ENCODE measurements at places on chromosomes 2 and 18.

DNA sequence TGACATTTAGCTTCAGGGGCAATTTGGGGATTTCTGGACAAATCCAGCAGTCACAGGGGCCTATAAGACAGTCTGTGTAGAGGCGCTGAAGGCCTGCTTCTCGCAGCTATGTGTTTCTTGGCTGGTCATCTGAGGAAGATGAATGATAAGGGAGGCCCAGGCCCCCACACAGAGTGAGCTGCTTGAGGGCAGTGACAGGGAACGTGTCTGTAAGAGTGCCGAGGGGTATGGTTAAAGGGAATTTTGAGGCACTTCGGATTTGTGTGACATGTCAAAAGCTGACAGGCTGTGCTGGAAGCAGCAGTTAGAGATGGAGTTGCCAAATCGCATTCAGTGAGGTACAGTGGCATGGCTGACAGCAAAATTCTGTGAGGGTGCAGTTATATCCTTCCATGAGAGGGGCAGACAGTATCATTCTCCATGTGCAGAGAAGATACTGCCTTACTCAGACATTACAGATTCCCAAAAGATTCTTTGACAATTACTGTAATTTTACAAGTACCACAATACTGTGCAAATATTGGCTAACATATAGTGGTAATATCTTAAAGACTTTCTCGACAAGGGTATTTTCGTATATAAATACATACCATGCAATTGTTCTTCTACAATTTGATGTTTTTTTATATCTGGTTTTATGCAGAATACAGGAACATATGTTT lies 74.0 kb downstream of the CERS6 start:
- no peak for DNase-seq

- no peak for DNase-seq
Observed at GRCh38 chr2:205746420-205746785, 64.1 kb downstream of the NRP2 start.

GRCh38 chr2:15667809-15668556 lies 76.3 kb downstream of the DDX1 start:
- no peak for DNase-seq

GRCh38 chr18:72180689-72181088 lies 363.5 kb downstream of the CBLN2 start:
- no peak for DNase-seq

GRCh38 chr2:240575101-240575965 lies 7.0 kb downstream of the RNPEPL1 start:
- DNase-seq, result no peak

DNA sequence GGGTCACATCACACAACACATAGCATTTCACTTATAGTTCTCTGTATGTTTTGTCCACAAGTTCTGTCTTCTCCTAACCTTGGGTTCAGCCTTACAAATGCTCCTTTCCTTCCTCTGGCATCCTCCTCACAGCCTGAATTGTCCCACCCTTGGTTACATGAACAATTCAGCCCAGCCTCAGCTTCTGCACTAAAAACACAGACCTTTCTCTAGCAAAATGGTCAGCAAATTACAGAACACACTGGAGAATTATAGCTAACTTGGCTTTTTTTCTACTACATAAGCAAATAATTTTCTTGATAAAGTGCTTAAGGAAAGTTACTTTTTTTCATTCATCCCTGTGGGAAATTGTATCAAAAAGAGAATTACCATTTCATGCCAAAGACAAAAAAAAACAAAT lies 94.8 kb upstream of the COL5A2 start:
- DNase-seq, result no peak

- DNase-seq, result peak; percentile 63
Observed at GRCh38 chr2:241036397-241036963, 38.1 kb downstream of the SNED1 start.

DNA sequence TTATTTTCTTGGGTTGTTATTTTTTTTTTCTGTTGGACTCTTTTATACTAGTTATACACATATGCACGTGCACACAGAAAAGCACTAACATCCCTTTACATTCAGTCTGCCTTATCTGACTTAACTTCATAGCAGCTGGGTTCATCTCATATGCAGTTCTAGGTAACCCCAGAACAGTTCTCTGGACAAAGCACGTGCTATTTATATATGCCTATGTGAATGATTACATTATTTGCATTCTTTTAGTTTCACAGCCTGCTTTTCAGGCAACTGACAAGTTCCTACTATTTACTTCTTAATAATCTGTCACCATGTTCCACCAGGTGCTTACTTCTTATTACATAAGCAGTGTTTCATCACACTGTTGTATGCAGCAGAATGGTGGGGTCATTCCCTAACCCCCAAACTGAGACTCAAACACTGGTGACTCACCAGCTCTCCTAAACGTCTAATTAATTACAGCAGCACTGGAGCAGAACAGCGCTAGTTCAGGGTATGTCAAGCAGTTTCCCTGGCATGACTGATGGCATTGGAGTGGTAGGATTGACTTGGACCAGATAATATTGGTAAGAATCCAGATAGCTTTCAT lies 372.8 kb downstream of the CLIP4 start:
- no peak for DNase-seq

DNA sequence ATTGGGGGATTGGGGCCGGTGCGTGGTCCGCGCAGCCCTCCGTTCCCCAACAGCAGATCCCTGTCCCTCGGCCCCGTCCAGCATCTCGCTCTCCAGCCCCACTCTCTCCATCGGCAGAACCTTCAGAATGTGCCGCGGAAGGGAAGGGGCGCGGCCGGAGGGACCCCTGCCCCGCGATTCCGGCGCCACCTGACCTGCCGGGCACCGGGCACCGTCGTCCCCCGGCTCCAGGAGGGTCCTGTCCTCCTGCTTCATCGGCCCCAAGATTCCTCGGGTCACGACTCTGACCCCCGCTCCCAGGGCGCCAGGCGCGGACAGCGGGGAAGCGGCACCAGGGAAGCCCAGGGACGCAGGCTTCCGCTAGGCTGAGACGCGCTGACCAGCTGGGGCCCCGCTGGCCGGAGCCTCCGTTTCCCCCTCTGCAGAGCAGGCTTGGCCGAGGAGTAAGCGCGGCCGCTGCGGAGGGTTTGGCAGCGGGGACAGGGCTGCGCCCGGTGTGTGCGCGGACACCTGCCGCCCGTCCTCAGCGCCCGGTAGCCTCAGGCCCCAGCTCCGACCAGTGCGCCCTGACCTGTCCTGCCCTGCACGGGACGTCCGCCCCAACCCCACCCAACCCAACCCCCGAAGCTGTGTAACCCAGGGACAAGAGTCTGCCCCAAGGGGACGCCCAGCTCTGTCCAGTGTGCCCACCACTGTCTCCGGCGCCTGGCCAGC lies 16.8 kb upstream of the BOK start:
- peak; percentile 8 for DNase-seq

DNA sequence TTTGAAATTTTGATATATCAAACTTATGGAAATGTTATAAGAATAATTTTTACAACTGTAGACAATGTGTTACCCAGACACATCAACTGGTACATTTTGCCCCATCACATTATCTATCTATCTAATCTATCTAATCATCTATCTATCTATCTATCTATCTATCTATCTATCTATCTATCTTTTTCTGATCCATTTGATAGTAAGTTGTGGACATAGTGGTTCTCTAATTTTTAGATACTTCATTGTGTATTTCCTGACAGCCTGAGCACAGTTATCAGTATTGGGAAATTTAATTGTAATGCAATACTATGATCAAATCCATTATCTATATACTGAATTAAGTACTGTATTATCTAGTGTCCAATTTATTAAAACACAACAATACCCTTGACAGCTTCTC lies 42.0 kb upstream of the TMEM18 start:
- no peak for DNase-seq

DNA sequence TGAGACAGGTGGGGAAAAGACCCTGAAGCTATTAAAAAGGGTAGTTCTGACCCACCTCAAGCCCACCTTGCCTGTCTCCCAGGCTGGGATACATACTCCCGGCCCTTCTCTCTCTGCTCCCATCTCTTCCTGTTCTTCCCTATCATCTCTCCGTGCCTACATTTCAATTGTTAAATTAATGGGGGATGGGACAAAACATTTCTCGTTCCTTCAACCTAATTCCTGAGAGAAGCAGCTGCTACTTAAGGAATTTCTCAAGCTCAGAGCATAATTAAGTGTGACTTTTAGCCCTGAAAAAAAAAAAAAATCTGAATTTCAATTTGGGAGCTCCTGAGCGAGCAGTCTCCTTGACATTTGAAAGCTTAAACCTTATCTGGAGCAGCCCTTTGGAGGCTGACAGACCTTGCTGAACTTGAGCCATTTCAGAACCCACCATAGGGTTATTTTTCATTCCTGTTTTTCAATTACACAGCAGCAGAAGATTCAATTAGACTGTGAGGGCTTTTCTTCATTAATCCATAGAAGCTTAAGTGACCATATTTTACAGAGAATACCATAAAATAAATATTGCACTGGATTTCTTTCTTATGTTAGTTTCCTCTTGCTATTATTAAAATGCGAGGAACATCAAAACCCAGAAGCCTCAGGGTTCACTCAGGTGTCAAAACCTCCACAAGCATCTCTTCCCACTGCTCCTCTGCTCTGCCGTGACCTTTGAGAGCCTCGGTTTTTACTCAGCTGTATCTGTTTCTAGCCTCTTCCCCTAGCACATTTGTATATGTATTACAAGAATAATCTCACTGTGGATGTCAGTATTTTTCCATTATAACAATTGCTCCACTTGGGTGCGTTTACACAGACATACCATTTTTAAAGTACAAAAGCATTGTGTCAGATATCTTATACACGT lies 125.7 kb downstream of the B3GNT2 start:
- no peak for DNase-seq

DNA sequence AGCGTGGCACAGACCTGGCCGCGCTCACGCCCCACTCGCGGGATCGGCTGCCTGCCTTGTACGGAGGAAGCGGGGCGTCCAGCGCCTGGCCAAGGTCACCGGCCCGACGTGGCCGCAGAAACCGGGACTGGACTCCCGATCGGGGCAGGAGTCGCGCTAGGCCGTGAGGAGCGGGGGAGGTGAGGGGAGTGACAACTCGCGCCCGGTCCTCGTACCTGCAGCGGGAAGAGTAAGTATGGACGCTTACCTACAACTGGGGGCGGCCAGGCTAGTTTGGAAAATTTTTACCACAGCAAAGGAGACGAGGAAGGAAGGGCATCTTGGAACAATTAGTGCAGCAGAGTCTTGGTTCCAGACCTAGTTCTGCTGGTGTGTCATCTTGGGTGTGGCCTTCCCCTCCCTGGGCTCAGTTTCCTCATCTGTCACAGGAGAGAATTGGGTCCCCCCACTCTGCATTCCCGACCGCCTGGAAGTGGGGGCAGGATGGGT lies 693 bp downstream of the UBE2F start:
- DNase-seq, result peak; percentile 55

GRCh38 chr2:9287400-9288045 lies 80.9 kb downstream of the ASAP2 start:
- DNase-seq, result no peak

DNA sequence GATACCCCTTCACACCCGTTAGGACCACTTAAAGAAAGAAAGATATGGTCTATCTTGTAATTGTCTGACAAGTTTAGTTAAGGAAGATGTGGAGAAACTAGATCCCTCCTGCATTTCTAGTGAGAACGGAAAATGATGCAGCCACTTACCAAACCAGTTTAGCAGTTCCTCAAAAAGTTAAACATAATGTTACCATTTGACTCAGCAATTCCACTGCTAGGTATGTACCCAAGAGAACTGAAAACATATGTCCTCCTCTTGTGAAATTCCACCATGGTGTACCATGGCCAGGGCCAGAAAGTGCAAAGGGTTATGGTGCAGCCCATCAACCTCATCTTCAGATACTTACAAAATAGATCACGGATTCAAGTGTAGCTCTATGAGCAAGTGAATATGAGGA lies 79.0 kb upstream of the ID2 start:
- DNase-seq, result no peak

DNA sequence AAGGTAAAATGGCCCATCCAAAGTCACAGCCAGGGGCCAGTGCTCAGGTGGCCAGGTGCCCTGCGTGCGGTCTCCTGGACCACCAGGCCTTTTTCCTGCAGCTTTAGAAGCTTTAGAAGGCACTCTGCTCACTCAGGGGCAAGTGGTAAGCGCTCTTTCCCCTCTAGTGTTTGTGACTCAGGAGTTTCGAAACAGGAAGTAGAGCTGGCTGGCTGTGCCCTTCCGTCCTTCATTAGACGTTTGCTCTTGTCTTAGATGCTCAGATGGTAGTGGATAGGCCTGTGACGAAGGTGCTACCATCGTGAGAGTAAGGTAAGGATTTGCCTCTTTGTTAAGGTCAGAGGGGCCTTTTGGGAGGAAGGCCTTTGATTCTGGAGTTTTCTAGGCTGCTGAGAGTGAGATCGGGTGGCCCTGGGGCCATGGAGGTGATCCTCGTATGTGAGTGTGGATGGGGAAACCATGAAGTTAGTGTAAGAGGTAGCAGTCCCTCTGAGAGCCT lies at the start of gene CASP8:
Gene CASP8 (plus strand): TSS at position 235 of the 499 bp plus-strand sequence. CDS start 5,951 bp downstream, outside the sequence.
- no peak for DNase-seq

- DNase-seq, result no peak
Observed at GRCh38 chr2:228796386-228796785, 474.7 kb downstream of the PID1 start.

DNA sequence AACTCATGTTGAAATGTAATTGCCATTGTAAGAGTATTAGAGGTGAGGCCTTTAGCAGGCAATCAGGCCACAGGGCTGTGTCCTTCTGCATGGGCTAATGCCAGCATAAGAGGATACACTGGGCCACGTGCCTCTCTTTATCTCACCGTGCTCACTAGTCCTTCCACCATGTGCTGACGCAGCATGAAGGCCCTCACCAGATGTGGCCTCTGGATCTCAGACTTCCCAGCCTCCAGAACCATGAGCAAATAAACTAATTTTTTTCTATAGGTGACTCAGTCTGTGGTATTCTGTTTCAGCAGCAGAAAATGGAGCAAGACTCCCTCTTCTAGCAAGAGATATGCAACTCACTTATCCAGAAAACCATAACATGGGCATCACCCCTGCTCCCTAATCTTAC lies 149.7 kb upstream of the ZNF236 start:
- no peak for DNase-seq

DNA sequence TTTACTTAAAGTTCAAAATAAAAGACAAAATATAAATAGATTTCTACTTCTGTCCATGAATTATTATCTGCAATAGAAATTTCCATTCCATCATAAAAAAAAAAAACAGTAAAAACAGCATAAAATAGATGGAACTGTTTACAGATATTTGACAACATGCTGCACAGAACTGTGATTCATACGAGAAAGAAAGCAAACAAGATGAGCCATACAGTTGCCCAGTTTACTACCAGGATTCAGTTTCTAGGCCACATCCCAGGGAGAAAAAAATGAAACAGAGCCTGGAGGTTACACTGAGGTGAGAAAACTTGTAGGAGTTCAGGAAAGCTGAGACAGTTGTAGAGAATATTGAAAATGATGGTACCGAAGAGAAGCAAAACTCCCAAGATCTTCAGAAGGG lies 1426.9 kb upstream of the ACVR2A start:
- no peak for DNase-seq

GRCh38 chr2:27727257-27727656 lies 44.3 kb upstream of the MRPL33 start:
- no peak for DNase-seq

- DNase-seq, result no peak
Observed at GRCh38 chr2:144660518-144661316, 140.8 kb upstream of the ZEB2 start.

GRCh38 chr2:105617631-105618350 lies 126.9 kb upstream of the NCK2 start:
- no peak for DNase-seq
